ENCODE measurements at places on chromosomes 12 and 14.
A peak's percentile ranks its signal among the peaks of the same experiment; 100 is the strongest.

DNA sequence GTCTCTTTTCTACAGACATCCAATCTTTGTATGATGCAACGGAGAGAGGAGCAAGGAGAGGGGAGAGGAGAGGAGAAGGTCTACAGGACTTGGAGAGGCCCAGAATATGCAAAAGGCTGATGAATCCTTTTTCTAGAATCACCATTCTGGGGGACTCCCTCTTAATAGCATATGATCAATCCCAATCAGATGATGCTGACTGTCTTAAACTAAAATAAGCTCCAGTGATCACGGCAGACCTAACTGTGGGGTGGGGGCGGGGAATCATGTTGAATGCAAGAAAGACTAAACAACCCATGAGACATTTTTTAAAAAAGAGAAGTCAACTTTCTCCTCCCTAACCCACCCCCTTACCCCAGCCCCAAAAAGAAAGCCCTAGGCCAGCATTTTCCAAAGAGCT lies 33.4 kb downstream of the BTBD7 start:
- DNase-seq: no peak

DNA sequence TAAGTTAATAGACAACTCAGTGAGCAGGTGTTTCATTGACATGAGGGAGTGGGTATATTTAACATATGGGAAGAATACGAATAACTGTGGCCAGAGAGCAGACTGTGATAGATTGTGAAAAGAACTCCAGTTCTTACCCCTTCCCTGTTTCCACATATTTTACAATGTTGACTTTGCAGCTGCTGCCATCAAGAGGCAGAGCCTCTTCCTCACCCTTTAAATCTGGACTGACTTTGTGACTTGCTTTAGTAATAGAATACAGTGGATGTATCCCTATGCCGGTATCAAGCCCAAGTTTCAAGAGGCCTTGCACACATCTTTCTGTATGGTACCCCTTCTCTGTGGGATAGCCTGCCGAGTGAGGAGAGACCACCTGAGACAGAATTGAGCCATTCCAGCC lies 356.7 kb downstream of the ETNK1 start:
- DNase-seq: no peak

DNA sequence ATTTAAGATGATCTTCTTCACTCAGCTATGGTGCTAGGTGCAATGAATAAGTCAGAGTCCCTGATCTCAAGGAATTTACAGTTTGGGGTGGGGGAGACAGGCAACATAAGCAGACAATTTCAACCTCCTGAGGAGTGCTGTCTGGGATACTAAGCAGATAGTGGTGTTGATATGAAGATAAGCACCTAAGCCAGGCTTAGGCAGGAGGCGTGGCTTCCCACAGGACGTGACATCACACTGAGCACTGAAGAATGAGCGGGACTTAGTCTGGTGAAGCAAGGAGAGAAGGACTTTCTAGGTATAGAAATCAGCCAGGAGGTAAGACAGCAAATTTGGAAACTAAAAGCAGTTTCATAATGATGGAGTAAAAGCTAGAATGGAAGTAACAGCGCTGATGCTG lies 6.8 kb downstream of the PRPH start:
- peak; percentile 62 for DNase-seq

GRCh38 chr14:77189479-77189878 lies 7.9 kb downstream of the TMEM63C start:
- DNase-seq: no peak

- DNase-seq: no peak
Measured at GRCh38 chr12:93921521-93921920, 226.9 kb upstream of the PLXNC1 start.

GRCh38 chr14:100723830-100724437 lies 2.8 kb upstream of the DLK1 start:
- DNase-seq: no peak

DNA sequence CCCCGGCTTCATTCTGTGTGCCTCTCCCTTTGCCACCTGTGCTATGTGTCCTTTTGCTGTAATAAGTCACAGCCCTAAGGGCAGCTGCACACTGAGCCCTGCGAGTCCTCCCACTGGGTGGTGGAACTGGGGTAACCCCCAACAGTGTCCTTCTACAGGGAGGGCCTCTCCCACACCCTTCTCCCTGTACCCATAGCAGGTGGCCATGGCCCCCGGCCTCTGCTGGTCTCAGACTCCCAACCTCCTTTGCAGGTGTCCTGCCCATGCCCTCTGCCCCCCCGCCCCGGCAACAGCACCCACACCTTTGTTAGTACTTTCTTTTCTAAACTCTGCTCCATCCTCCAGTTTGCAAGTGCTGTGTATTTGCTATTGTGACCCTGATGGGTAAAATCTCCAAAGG lies 171.8 kb downstream of the PIWIL1 start:
- DNase-seq: no peak

DNA sequence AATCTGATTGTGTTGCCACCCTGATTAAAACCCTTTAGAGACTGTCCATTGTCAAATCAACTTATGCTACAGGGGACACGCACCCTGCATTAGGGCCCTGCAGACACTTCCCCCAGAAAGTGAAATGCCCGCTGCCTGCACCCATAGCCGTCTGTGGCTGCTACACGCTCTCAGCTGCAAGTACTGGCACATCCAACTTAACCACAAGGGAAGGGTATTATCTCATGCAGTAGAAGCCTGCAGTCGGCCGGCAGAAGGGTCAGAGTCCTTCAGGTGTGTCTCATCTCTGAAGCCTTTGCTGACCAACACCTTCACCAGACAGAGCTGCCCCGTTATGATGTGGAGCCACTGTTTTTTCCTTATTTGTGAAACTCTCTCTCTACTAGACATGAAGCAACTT lies 20.8 kb downstream of the CFAP251 start:
- no peak for DNase-seq

- no peak for DNase-seq
Measured at GRCh38 chr12:9260931-9261330, 52.7 kb upstream of the PZP start.

GRCh38 chr14:65631040-65631439 lies 218.5 kb downstream of the FUT8 start:
- DNase-seq: no peak

DNA sequence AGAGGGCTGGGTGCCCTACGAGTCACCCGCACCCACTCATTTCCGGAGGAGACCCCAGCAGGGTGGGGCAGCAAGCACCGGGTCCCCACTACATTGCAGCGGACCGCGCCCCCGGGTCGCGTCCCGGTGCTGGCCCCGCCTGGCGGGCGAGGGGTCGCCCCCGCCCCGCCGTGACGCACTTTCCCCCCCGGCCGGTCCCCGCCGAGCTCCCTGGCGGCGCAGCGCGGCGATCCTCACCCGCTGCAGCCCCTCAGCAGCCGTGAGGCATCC lies 106.1 kb downstream of the PRICKLE1 start:
- DNase-seq: peak; percentile 18

- DNase-seq: no peak
Measured at GRCh38 chr12:99110868-99111267, 465.8 kb downstream of the APAF1 start.

GRCh38 chr12:80086025-80086424 lies 13.3 kb upstream of the OTOGL start:
- no peak for DNase-seq

- DNase-seq: no peak
Measured at GRCh38 chr12:580813-581212, 82.4 kb downstream of the NINJ2 start.

GRCh38 chr14:30317729-30318128 lies 241.2 kb upstream of the G2E3 start:
- no peak for DNase-seq

DNA sequence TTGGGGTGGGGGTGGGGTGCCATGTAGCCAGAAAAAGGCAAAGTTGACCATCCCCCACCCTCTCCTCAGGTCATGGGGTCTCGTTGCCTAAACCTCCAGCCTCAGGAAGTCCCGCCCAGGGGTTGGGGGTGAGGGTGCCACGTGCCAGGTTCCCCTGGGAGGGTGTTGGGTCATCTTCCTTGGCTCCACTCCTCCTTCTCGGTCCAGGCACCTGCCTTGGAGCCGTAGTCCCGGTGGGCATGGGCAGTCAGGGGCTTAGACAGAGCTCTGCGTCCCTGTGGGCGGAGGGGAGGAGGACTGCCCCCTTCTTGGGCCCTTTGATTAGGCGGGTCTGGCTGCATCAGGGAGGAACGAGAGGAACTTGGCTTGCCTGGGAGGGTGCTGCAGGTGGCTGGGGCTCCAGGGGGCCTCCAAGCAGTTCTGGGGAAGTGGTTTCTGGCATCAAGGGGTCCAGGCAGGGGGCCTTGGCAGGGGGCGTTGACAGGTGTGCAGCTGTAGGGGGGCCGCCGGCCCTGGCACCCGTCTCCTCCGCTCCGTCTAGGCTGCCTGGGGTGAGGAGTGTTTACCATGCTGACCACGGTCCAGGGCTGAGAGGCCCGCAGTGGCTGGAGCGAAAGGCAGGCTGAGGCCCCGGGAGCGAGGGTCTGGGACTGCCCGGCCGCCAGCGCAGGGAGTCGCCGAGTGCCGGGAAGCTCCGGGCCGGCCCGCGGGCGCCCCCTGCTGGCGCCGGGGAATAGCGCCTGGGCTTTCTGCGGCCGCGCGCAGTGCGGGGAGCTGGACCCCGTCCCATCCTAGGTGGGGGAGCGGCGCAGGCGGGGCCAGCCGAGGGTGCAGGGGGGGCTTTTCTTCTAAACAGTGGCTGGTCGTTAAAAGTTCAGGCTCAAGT lies 7.9 kb downstream of the SETD1B start:
- peak; percentile 77 for DNase-seq

DNA sequence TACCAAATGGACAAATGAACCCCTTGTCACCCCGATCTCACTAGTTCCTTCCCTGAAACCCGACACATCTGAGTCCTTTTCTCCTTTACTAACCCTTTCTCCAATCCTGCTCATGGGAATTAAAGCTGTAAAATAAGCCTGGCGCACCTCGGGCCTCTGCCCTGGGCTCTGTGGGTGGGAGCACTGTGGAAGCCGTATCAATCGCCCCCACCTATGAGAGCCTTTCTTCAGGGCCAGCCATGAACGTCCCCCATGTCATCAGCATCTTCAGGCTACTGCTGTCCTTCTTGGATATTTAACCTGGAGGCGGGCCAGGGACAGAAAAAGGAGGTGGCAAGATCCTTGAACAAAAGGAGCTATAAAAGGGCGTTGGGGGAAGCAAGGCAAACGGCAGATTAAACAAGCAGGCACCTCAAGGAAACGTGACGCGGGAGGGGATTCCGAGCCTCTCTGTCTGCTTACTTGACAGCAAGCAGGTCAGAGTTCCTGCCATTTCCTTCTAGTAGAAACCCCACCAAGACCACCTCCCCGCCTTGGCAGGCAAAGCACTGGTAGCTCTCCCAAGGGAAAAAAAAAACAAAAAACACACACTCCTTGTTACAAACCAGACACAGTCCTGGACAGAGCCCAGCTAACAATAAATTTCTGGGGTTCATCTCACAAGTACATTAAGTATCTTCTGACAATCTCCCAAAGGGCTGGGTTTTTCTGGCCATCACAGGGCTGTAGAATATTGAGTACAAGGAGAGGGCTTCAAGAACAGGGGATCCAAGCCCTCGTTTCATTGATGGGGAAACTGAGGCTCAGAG lies 62.9 kb downstream of the DPF3 start:
- DNase-seq: no peak

DNA sequence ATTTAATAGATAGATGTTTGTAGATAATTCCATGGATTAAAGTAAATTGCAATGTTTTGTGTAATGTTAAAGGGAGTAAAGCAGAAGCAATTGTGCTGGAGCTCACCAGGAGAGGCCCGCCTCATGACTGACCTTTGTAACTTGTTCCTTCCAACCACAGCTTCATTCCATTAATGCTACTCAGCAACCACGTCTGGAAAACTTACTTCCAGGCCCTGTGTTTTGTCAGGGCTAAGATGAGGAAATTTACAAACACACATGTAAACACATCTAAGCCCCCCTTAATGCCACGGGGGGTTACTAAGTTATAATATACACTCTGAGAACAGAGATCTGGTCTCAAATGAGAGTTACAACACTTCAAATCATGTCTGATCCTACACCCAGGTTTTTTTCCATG lies 12.4 kb downstream of the LUM start:
- DNase-seq: no peak

GRCh38 chr14:25412998-25413397 lies 363.1 kb upstream of the STXBP6 start:
- no peak for DNase-seq

GRCh38 chr14:38079268-38079667 lies 128.4 kb upstream of the SSTR1 start:
- DNase-seq: no peak

DNA sequence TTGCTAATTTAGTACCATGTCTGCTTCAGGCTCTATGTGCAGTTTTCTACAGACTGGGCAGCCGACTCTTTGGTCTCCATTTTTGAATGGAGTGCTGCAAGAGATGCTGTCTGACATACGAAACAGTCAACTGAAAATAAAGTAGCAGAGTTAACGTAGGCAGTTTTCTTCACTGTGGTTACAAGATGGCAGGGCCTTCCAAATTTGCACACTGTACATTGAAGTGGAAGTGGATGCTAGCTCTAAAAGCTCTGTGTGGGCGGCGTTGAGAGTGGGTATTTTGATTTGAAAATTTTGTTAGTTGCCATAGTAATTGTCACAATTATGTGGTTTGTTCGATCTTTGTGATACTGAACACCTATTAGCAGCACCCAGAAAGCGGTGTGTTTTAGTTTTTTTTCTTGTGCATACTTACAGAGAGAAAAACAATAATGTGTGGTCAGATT lies 154.9 kb upstream of the ATP2B1 start:
- peak; percentile 54 for DNase-seq

GRCh38 chr12:112111931-112112330 lies 3.3 kb upstream of the NAA25 start:
- no peak for DNase-seq

DNA sequence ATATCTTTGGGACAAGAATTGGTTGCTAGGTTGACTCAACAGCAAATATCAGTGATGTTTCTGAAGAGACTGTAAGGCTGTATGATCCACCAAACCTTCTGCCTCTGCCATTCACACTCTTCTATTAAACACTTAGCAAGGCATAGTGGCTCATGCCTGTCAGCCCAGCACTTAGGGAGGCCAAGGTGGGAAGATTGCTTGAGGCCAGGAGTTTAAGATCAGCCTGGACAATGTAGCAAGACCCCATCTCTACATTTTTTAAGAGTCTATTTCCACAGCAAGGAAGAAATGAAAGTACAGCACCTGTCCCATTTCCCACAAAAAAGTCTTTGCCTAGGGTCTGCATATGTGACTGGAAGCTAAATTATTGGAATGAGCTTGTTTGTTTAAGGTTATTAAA lies 7.8 kb downstream of the ARG2 start:
- no peak for DNase-seq

- DNase-seq: no peak
Measured at GRCh38 chr14:57823015-57823660, 42.8 kb downstream of the SLC35F4 start.

Measured in stimulated activated CD4-positive, alpha-beta T cell treated with anti-CD3 and anti-CD28 coated beads, Interleukin-2, amount 100 ng/mL, for 24 hours (primary cell).